IPS-NIHi11 (cell line): ENCODE measurements at places on chromosomes 7 and 10.

DNA sequence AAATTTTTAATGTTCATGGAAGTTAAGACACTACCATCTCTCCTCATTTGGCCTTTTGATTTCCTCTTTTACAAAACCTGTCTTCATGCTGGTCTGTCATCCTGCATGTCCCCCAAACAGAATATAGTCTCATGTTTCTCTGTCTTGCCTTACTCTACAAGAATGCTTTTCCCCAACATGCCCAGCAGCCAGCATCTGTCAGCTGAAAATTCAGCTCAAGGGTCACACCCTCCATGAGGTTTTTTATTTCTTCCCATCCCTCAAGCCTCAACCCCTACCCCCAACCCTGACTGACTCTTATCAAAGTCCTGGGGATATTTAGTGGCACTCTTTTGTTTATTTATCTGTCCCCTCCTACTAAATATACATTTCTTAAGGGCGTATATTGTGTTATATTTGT is 202.0 kb downstream of the ANK3 start:
- no peak for DNase-seq

DNA sequence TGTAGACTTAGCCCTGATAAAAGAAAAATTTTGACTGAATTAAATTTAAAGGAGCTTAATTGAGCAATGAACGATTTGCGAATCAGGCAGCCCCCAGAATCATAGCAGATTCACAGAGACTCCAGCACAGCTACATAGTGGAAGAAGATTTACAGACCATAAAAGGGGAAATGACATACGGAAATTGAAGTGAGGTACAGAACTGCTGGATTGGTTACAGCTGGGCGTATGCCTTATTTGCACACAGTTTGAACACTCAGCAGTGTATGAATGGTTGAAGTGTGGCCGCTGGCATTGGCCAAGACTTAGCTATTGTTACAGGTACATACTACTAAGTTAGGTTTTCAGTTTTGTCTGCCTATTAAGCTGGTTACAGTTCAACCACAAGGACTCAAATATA is 433.5 kb upstream of the CELF2 start:
- no peak for DNase-seq

- DNase-seq, result no peak
These were observed 608.5 kb upstream of the GALNT17 start for GRCh38 chr7:70523249-70523988.

GRCh38 chr10:112857493-112857892 is 92.6 kb upstream of the TCF7L2 start:
- no peak for DNase-seq

- peak; percentile 17 for DNase-seq
These were observed 147.8 kb downstream of the ADCY1 start for GRCh38 chr7:45721686-45722598.

- no peak for DNase-seq
These were observed 12.3 kb downstream of the UPP1 start for GRCh38 chr7:48101352-48101751.

- DNase-seq, result no peak
These were observed 16.2 kb upstream of the LRRC17 start for GRCh38 chr7:102896585-102896984.

DNA sequence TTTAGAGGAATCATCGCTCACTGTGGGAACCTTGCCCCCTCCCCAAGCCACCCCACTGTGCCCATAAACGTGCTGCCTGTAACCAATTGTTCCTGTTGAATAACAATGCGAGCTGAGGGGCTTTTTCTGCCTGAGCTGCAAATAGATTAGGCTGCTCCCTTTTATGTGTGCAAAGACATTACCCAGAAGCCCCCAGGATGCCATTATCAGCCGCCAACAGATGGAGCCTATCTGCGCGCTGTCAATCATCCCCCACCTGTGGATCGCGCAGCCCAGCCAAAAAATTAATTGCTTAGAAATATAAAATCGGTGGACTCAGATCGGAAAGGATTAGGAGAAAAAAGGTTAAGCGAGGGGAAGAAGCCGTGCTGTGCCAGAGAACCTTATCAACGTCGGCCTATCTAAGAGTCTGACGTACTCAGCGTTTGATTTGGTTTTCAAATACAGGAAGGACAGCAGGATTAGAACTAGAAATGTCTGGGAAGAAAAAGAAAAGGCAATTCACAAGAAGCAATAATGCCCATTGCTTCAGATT is 167.3 kb upstream of the MYO3A start:
- peak; percentile 78 for DNase-seq

- DNase-seq, result no peak
These were observed 342.6 kb downstream of the IPMK start for GRCh38 chr10:57925045-57925444.

GRCh38 chr10:79105150-79105739 is 36.5 kb downstream of the ZMIZ1 start:
- DNase-seq, result no peak

- no peak for DNase-seq
These were observed 5.4 kb downstream of the OPN1SW start for GRCh38 chr7:128770233-128770632.
